SJSA1 (cell line): ENCODE measurements at places on chromosomes 2 and 18. TPM values are rescaled to one million over a fixed set of nuclear protein-coding genes. Genes with fewer than 3 reads are reported as not detected.

The INSIG2 gene
- total RNA-seq, result 6.0 and 13.1 TPM in 2 replicates

GRCh38 chr2:23445450-23445868 lies 60.5 kb downstream of the KLHL29 start:
- DNase-seq, result no peak
- H3K4me3 ChIP-seq, result no peak overlapping the region
- H3K36me3 ChIP-seq, result no peaks in the 10 kb centered on the region

The ZNF396 gene
- 0.69 and 0.79 TPM in 2 replicates for total RNA-seq

DNA sequence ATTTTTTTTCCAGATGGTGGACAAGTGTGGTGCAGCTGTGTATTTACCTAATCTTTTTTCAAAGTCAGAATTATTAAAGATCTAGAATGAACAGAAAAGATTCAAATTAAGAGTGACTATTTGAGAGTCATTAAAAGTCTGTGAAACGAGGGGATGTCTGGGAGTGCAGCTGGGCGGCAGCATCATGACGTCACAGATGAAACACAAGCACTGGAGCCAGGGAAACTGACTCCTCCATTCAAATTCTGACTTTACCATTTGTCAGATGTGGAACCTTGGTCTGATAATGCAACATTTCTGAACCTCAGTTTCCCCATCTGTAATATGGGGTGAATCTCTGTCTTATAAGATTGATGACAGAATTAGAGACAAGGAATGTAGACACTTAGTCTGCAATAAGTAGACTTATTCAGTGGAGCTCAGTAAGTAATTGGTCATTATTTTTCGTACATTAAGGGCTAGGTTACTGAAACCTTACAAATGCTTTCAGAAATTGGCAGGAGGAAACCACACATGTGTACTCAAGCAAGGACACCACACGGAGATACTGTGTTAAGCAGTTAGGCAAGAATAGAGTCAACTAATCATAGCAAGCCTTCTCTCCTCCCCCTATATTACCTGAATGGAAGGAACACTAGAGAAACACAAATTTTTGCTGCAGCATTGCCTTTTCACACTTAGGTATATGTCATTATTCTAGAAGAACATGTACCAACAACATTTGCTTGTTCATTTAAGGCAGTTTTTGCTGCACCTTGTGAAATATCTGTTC lies 27.8 kb upstream of the CXXC1 start:
- no peaks in the 10 kb centered on the region for H3K4me1 ChIP-seq
- no peak for DNase-seq
- H3K36me3 ChIP-seq, result no peaks in the 10 kb centered on the region
- H3K27ac ChIP-seq, result no peak overlapping the region
- H3K4me3 ChIP-seq, result no peak overlapping the region

GRCh38 chr18:23156134-23156533 lies 20.8 kb downstream of the CABLES1 start:
- no peak overlapping the region for H3K4me3 ChIP-seq
- DNase-seq, result no peak
- H3K36me3 ChIP-seq, result no peaks in the 10 kb centered on the region

GRCh38 chr2:98473995-98474780 lies 29.5 kb downstream of the INPP4A start:
- no peaks in the 10 kb centered on the region for H3K36me3 ChIP-seq
- no peak overlapping the region for H3K27ac ChIP-seq
- no peak overlapping the region for H3K4me3 ChIP-seq
- DNase-seq, result no peak
- H3K27me3 ChIP-seq, result no peaks in the 10 kb centered on the region
- H3K4me1 ChIP-seq, result no peaks in the 10 kb centered on the region

DNA sequence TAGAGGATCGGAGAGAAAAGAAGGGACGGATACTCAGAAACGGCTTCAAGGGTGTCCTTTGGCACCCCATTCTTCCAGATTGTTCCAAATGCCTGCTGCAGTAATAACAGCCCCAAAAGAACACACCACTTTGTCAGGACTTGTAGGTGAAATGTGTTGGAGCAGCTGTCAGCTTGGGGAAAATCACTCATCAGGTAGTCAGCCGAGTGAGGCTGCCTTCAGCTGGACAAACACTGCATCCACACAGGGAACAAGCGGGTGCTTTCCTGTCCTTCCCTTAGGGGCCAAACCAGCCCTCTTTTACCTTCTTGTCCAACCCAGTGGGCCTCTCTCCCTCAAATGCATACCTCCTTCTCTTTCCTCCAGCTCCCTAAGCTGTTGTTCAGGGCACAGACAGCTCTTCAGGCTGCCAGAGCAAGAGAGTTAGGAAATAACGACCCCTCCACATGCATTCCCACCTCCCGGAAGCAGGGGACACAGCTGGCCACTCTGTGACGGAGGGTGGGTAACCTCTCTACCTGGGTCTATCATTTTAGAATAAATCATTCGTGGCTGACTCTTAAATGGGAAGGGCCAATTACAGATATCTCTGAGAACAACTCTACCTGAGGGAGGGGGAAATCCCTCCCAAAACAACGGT lies 48.1 kb downstream of the BCL11A start:
- H3K27me3 ChIP-seq, result no peaks in the 10 kb centered on the region
- H3K36me3 ChIP-seq, result no peaks in the 10 kb centered on the region
- DNase-seq, result no peak
- H3K4me3 ChIP-seq, result no peak overlapping the region
- H3K27ac ChIP-seq, result no peak overlapping the region

- H3K27me3 ChIP-seq, result no peaks in the 10 kb centered on the region
- H3K4me3 ChIP-seq, result no peak overlapping the region
- no peak for DNase-seq
- no peaks in the 10 kb centered on the region for H3K36me3 ChIP-seq
- no peak overlapping the region for H3K27ac ChIP-seq
- no peaks in the 10 kb centered on the region for H3K4me1 ChIP-seq
Observed at GRCh38 chr2:222332116-222332515, 33.3 kb upstream of the PAX3 start.

GRCh38 chr2:60959501-60959900 lies 58.0 kb upstream of the PEX13 start:
- H3K27me3 ChIP-seq, result no peaks in the 10 kb centered on the region
- H3K27ac ChIP-seq, result no peak overlapping the region
- no peaks in the 10 kb centered on the region for H3K36me3 ChIP-seq
- DNase-seq, result no peak

- no peaks in the 10 kb centered on the region for H3K36me3 ChIP-seq
- no peaks in the 10 kb centered on the region for H3K27me3 ChIP-seq
- DNase-seq, result peak; percentile 52
- peaks cover 10% of the 10 kb centered on the region for H3K4me1 ChIP-seq
Observed at GRCh38 chr2:234502919-234503285, 6.0 kb upstream of the ARL4C start.

The SPDYA gene
- 0.24 and 0.28 TPM in 2 replicates for total RNA-seq

The LINC00305 gene
- not detected in 2 replicates for total RNA-seq

- H3K4me1 ChIP-seq, result 0 out of 2 replicates have a peak, but pooled peaks cover 9% of the 10 kb centered on the region
- H3K4me3 ChIP-seq, result no peak overlapping the region
- no peak for DNase-seq
- no peaks in the 10 kb centered on the region for H3K27me3 ChIP-seq
- no peak overlapping the region for H3K27ac ChIP-seq
Observed at GRCh38 chr2:144324446-144325045, 195.4 kb downstream of the ZEB2 start.

The VIL1 gene
- total RNA-seq, result not detected in 2 replicates

GRCh38 chr2:3522961-3523421 lies 3.7 kb upstream of the ADI1 start:
- peak; percentile 34 for DNase-seq
- peaks cover 16% of the 10 kb centered on the region for H3K4me1 ChIP-seq
- H3K4me3 ChIP-seq, result no peak overlapping the region
- no peak overlapping the region for H3K27ac ChIP-seq
- peaks cover 12% of the 10 kb centered on the region; the same call in 1 of the 2 replicates for H3K36me3 ChIP-seq

DNA sequence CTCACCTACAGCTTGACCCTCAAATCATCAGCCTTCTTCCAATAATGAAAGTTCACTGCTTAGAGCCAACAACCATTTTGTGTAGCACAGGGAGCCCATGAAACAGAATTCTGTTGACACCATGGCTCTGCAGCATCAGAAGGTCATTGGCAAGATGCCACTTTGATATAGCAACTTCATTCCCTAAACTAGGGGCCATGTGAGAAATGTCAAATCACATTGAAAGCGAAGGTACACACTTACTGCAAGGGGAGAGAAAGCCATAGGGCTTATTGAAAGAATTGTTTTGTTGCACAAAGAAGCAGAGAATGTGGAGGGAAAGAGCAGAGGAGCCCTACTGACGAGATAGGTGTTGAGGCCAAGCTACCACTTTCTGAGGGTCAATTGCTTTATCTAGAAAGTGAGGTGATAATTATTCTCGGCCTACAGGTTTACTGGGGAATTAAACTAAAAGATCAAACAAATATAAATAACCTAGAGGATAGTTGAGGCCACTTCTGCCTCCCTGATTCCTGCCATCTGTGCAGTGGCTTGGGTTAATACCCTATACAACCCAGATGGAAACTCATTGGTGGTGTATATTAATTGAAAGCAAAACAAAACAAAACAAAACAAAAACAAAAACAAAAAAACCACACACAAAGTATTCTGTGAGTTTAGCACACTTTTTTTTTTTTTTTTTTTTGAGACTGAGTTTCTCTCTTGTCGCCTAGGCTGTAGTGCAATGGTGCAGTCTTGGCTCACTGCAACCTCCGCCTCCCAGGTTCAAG lies 5.9 kb upstream of the ABCA12 start:
- no peaks in the 10 kb centered on the region for H3K4me1 ChIP-seq
- no peaks in the 10 kb centered on the region for H3K27me3 ChIP-seq
- no peaks in the 10 kb centered on the region for H3K36me3 ChIP-seq
- no peak overlapping the region for H3K27ac ChIP-seq
- H3K4me3 ChIP-seq, result no peak overlapping the region
- DNase-seq, result no peak

- DNase-seq, result no peak
- H3K36me3 ChIP-seq, result no peaks in the 10 kb centered on the region
- no peak overlapping the region for H3K4me3 ChIP-seq
- H3K27ac ChIP-seq, result no peak overlapping the region
Observed at GRCh38 chr2:122866095-122866494, 1110.6 kb downstream of the TSN start.

GRCh38 chr2:164015328-164016123 lies 279.7 kb upstream of the FIGN start:
- no peak overlapping the region for H3K4me3 ChIP-seq
- H3K27ac ChIP-seq, result no peak overlapping the region
- no peak for DNase-seq
- no peaks in the 10 kb centered on the region for H3K36me3 ChIP-seq
- H3K4me1 ChIP-seq, result no peaks in the 10 kb centered on the region

DNA sequence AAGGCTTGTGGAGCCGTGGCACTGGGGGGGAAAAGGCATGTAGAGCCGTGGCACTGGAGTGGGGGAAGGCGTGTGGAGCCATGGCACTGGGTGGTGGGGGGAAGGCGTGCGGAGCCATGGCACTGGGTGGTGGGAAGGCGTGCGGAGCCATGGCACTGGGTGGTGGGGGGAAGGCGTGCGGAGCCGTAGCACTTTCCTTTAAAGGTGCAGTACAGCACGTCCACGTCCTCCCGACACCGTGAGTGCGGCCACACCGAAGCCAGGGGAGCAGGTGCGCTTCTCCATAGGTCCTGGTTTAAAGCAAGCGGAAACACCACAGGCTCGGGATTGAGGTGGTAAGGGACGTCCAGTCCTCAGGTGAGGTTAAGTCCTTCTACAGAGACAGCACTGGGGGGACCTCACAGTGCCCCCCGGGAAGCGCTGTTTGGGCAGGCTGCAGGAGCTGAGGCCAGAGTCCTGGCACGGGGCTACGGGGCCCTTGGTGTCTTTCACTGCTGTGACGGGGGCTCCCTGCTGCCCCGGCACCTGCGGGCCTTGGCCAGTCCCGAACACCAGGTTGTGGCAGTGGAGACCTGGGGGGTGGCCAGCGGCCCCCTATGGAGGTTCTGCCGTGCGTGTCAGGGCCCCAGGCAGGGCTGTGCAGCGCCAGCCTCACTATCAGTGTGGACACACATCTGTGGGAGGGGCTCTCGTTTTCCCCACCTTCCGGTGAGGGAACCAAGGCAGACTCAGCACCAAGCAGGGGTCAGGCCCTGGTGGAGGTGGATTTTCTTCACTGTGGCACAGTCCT lies 93.0 kb upstream of the CTDP1 start:
- no peak overlapping the region for H3K27ac ChIP-seq
- H3K4me3 ChIP-seq, result no peak overlapping the region
- peaks cover 12% of the 10 kb centered on the region for H3K36me3 ChIP-seq
- peak; percentile 37 for DNase-seq
- peaks cover 6% of the 10 kb centered on the region; the same call in 1 of the 2 replicates for H3K4me1 ChIP-seq

The B4GALT6 gene
- total RNA-seq, result 0.09 and 0.66 TPM in 2 replicates

The DSC2 gene
- 1.3 and 1.6 TPM in 2 replicates for total RNA-seq

The DTYMK gene
- total RNA-seq, result 115 and 177 TPM in 2 replicates

The RGPD4 gene
- total RNA-seq, result not detected in 2 replicates

DNA sequence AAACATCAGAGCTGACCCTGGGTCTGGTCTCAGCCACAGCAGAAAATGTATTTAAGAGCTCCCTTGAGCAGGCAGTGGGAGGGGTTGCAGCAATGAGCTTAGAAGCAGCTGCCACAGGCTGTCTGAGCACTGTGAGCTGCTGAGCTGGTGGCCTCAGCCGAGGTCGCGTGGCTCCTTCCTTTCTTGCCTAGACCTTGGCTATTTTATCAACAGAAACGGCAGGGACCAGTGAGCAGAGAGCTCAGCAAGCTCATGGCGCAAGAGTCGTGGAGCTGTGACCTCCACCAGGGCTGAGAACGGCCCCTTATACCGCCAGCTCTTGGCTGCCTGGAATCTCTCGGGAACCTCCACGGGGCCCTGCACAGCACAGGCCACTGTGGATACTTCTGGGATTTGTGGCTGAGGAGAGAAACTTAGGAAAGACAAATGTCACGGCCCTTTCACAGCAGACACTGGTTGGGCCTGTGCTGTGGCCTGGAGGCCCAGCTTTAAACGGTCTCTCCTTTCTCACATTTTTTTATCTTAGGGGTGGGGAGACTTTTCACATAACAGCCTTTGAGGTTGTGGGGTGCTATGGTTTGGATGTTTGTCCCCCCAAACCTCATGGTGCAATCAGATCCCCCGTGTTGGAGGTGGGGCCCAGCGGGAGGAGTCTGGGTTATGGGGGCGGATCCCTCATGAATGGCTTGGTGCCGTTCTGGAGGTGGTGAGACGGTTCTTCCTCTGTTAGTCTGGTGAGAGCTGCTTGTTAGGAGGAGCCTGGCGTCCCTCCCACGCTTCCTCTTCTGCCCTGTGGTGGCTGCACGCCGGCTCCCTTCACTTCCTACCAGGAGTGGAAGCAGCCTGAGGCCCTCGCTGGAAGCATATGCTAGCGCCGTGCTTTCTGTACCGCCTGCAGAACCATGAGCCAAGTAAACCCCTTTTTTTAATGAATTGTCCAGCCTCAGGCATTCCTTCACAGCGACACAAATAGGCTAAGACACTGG lies 1.7 kb downstream of the ALLC start:
- H3K36me3 ChIP-seq, result no peaks in the 10 kb centered on the region
- no peaks in the 10 kb centered on the region for H3K27me3 ChIP-seq
- no peak overlapping the region for H3K27ac ChIP-seq
- H3K4me3 ChIP-seq, result no peak overlapping the region
- H3K4me1 ChIP-seq, result no peaks in the 10 kb centered on the region

The GKN2 gene
- not detected in 2 replicates for total RNA-seq
